ENCODE measurements at places on chromosomes 2 and 18.

DNA sequence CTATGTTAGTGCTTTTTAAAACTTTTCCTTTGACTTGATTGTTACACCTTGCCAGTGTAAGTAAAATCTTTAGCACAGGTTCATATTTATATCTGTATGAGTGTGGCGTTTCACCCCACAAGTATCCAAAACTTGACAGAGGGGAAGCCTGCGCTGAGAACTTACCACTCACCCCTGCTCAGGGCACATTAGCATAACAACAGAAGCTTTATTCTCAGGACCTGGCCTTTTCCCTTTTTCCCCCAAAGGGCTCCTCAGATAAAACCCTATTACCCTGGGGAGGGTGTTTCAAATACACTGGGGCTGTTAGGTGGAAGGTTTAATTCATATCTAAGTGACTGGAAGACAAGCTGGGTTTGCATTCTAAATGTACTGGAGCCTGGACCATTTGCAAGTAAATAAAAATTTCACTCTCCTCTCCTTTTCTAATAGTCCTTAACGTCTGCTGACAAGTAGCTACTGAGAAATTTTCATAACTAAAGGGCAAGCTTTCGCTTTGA, 276.6 kb downstream of the RNF152 start:
- DNase-seq, result no peak

- DNase-seq, result no peak
Observed at GRCh38 chr2:24354957-24355356, 5.4 kb downstream of the ITSN2 start.

GRCh38 chr2:231708773-231709635, 679 bp downstream of the PTMA start:
- peak; percentile 50 for DNase-seq

- no peak for DNase-seq
Observed at GRCh38 chr2:677959-678550, 849 bp upstream of the TMEM18 start.

- peak; percentile 12 for DNase-seq
Observed at GRCh38 chr2:227324642-227324994, 433 bp upstream of the MFF start.

DNA sequence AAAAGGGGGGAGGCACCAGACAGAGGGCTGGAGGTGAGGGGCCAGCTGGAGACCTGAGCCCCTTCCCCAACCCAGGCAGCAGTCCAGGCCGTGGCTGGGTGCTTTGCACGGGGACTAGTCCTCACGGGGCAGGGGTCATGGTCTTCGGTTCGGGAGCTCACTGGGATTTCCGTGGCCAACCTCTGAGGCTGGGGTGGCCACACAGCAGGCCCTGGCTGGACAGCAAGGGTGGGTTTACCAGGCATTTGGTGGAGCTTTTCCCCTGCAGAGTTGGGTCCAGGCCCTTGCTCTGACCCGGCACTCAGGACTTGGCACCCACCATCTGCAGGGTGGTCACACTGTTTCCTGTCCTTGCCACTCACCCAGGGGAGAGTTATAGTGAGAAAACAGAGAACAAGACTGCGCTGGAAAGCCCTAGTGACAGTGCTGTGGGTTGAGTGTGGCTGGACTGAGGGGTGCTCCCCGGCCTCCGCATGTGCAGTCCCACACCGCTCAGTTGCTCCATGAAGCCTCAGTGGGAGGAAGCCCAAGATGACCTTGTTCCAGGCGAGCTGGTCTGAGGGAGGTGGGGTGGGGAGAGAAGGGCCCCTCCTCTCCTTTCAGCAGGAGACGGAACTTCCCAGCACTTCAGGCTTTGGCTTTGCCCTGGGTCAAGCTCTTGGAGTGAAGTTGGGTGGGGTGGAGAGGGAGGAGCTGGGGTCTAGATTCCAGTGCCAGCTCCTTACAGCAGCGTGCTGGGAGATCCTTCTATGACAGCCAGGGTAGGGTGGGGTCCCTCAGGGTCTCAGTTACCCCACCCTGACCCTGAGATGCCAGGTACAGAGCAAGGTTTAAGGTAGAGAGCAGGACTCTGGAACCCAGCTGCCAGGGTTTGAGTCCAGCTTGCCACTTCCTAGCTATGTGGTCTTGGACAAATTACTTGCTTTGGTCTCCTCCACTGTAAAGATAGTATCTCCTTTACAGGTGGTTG, 219.8 kb downstream of the DYSF start:
- no peak for DNase-seq

Measured in stimulated activated CD4-positive, alpha-beta T cell treated with anti-CD3 and anti-CD28 coated beads, Interleukin-1b, Interleukin-23, amount 100 ng/mL, for 4 hours (primary cell).